ENCODE measurements at places on chromosomes 2 and 18.

- no peak for DNase-seq
Observed at GRCh38 chr18:57084331-57085271, 62.3 kb upstream of the BOD1L2 start.

- no peak for DNase-seq
Observed at GRCh38 chr18:22106536-22107292, 62.7 kb upstream of the GATA6 start.

GRCh38 chr18:22935431-22935830 is 2.3 kb downstream of the RBBP8 start:
- no peak for DNase-seq

GRCh38 chr2:111919365-111919764 is 21.0 kb downstream of the MERTK start:
- no peak for DNase-seq

DNA sequence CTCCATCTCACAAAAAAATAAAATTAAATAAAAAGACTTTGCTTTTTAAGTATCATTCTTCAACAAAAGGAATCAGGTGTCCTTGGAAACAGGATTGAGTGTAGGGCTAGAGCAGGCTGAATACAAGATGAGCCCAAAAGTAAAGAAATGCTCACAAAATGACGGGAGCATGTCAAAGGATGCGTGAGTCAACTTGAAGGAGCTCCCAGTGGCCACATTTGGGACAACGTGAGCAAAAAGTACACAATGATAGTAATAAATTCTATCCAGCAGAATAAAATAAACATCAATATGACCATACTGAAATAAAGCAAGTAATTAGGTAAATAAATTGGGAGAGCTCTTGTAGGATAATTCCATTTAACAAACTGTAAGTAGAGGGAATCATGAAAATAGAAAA is 220.7 kb downstream of the PHLPP1 start:
- no peak for DNase-seq

DNA sequence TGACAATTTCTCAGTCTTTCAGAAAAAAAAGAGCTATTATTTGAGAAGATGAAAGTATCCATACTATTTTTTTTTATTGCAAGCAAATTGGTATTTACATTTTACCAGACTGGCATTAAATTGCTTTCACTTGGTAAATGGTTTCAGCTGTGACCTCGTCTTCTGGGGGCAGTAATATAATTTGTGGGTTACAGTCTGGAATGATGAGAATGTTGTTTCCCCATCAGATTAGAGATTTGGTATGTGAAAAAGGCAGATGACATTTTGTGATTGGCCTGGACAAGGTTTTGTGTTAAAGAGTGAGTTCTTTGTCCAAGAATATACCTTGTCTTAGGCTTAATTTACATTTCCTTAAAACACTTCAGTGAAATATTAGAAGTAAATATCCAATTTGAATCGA is 390.1 kb upstream of the ST6GAL2 start:
- DNase-seq: no peak

DNA sequence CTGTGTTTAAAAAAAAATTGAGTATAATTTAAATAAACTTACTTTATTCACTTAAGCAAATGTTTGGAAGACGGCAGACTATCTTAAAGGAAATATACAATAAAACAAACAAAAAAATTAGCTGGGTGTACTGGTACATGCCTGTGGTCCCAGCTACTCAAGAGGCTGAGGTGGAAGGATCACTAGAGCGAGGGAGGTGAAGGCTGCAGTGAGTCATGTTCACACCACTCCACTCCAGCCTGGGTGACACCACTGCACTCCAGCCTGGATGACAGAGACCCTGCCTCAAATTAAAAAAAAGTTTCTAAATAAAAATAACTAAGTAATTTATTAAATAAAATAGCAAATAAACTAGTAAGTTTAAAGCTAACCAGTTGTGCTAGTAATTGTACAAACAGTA is 7.5 kb downstream of the PUM2 start:
- no peak for DNase-seq

- DNase-seq: no peak
Observed at GRCh38 chr2:237270520-237270919, 143.4 kb downstream of the COL6A3 start.

DNA sequence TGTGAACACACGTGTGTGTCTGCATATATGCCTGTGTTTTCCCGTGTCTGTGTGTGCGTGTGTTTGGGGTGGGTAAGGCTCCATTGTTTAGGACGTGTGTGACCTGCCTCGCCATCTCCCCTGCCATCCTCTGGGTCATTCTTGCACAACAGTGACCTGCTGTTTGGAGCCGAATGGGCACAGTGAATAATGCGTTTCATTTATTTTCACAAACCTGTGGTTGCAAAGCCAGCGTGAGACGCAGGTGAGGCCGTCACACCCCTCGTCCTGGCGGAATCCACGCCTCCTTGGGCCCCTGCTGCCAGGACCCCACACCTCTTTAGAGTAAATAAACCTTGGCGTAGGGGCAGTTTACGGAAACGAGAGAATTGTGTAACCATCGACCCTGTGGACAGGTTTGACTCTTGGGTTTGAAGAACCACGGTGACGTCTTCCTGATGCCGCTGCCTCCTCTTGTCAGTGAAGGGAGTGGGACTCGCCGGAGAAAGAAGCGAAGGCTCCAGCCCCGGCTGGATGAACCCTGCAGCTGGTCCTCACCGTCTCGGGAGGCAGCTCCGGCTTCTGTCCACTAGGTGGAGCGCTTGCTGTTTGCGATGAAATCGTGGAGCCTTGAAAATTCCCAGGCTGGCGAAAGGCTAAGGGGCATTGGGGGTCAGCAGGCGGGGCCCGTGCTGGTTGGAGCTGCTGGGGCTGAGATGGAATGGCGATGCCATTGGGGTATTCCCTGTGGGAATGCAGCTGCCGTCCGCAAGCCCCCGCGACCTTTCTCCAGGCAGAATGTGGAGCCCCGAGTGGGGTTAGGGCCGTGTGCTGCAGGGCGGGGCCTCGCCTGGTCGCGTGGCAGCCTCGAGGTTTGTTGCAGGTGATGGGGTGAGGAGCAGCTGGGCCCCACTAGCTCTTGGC is 81.1 kb downstream of the RTP5 start:
- DNase-seq: no peak

DNA sequence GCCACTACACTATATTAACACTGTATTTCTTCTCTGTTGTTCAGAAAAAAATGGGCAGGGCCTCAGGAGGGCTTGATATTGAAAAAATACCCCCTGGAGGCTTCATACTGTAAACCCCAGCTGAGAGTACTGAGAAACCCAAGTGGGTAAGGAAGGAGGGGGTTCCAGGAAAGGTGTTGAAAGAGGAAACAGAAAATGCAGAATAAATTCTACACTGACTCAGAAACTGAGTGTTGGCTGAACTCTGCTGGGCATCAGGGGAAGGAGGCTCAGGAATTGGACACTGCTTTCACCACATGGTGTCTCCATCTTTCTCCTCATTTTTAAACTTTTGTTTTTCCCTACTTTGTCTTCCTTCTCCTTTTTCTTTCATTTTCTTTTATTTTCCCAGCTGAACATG is 253.7 kb downstream of the DYM start:
- no peak for DNase-seq

- no peak for DNase-seq
Observed at GRCh38 chr2:212797484-212798205, 259.0 kb upstream of the ERBB4 start.

GRCh38 chr2:27494944-27495554 is at the start of gene FNDC4:
Gene FNDC4, minus strand, starts transcription at chr2:27495200. Its CDS starts 521 bp downstream, at chr2:27494679.
- no peak for DNase-seq

GRCh38 chr2:113236367-113237159 is 42.2 kb downstream of the PAX8 start:
- DNase-seq: no peak

GRCh38 chr18:79540904-79541282 is 138.7 kb upstream of the CTDP1 start:
- no peak for DNase-seq

GRCh38 chr2:134075204-134075603 is 178.7 kb upstream of the MGAT5 start:
- no peak for DNase-seq

All from thoracic aorta (tissue), 2 donors.